NCI-H748 treated with DMSO at 0.1 percent for 48 hours (cell line): ENCODE measurements at places on chromosomes 2 and 18.

DNA sequence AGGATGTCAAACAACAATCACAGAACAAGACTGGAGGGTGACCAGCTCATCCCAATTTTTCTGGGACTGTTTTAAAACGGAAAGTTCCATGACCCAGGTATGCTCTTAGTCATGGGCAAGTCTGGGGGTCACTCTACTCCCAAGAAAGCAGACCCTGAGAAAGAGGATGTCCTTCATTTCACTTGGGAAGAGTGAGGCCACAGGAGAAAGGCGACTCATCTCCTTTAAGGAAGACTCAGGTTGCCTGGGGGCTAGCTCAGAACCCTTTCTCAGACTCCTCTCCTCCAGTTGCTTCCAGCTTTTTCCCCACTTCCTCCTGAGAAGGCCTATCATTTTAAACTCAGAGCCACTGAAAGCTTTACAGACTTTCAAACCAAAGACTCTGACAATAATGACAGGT, 9.3 kb downstream of the RNF152 start:
- no peak for DNase-seq

GRCh38 chr2:31987454-31988220, 23.2 kb downstream of the MEMO1 start:
- DNase-seq, result no peak

DNA sequence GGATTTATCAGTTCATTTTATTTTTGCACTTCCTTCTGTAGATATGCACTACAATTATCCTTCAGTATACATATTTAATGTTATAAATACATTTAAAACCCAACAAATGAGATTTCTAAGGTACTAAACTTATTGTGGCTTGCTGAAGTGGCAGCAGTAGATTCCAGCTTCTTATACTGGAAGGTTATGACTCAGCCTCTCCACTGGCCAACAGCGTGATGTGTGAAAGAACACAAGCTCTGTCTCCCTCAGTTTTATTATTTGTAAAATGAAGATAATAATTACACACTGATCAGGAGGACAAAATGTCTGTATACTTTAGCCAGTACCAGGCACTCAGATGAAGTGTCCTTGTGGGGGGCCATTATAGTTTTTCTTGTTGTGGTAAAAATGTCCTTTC, 1147.1 kb downstream of the CNTNAP5 start:
- DNase-seq, result no peak

- no peak for DNase-seq
These were observed 170.5 kb downstream of the TGIF1 start for GRCh38 chr18:3620146-3621119.

DNA sequence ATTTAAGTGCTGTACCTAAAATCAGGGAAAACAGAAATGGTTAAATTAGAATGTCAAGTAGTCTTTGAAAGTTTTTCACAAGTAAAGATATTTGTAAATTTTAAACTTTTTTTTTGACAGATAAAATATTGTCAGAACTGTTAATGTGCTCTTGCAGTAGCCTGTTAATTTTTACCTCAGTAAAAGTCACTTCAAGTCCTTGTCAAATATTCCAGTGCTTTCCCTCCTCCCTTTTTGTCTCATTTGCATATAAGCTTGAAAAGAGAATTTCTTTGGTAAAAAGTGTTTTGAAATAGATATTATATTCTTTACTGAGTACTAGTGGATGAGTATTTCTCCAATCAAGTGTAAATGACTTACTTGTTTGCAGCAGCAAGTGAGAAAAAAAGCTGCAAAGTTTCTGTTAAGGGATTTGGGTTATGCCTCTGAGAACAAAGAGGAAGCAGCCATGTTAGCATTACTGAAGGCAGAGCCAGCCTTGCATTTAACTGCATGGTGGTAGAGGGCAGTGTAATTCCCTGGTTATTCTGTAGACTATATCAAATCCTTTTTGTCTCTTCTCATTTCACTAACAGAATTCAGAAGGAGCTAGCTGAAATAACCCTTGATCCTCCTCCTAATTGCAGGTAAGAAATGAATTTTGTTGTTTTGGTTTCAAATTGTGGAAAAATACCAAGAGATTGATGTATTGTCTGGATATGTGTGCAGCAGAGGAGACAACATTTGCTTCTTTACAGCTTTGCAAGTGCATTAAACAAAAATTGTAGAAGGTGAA, 3.2 kb downstream of the UBE2E3 start:
- DNase-seq, result peak; percentile 65

GRCh38 chr2:192513575-192513974, 318.8 kb upstream of the TMEFF2 start:
- no peak for DNase-seq

DNA sequence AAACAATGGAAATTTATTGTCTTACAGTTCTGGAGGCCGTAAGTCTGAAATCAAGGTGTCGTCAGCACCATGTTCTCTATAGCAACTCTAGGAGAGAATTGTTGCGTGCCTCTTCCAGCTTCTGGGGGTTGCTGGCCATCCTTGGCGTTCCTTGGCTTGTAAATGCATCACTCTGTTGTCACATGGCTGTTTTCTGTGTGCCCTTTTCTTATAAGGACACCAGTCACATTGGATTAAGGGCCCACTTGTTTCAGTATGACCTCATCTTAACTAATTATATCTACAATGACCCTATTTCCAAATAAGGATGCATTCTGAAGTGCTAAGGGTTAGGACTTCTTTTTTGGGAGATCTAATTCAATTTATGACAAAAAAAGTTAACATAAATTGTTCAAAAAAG, 1.4 kb upstream of the PLEK start:
- DNase-seq, result no peak

DNA sequence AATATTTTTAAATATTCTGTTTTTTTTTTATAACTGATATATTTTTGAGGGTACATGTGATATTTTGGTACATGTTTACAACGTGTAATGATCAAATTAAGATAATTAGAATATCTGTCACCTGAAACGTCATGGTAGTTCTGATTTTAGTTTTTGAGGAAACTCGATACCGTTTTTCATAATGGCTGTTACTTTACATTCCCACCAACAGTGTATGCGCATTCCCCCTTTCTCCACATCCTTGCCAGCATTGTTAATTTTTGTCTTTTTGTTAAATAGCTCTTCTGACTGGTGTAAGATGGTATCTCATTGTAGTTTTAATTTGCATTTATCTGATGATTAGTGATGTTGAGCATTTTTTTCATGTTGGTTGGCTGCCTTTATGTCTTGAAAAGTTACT, 206.8 kb upstream of the STON1 start:
- no peak for DNase-seq

DNA sequence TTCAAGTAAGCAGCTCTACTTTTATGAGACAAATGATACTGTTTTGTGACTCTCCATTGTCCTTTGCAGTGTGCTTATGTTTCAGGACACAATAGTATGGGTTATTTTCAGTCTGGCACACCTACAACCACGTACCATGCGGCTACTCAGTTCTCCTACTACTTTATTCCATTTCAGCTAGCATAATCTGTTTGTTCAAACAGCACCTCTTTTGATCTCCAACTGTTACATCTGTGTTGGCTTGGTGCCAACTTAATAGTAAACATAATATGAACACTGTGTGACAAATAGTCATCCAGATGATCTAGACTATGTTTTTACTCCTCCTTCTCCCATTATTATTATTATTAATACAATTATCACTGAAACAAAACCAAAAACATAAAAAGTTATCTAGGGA, 40.5 kb downstream of the MYO3B start:
- DNase-seq, result peak; percentile 99

GRCh38 chr2:7950035-7950612, 731.7 kb upstream of the ID2 start:
- no peak for DNase-seq
